ENCODE measurements at places on chromosomes 12 and 14.

DNA sequence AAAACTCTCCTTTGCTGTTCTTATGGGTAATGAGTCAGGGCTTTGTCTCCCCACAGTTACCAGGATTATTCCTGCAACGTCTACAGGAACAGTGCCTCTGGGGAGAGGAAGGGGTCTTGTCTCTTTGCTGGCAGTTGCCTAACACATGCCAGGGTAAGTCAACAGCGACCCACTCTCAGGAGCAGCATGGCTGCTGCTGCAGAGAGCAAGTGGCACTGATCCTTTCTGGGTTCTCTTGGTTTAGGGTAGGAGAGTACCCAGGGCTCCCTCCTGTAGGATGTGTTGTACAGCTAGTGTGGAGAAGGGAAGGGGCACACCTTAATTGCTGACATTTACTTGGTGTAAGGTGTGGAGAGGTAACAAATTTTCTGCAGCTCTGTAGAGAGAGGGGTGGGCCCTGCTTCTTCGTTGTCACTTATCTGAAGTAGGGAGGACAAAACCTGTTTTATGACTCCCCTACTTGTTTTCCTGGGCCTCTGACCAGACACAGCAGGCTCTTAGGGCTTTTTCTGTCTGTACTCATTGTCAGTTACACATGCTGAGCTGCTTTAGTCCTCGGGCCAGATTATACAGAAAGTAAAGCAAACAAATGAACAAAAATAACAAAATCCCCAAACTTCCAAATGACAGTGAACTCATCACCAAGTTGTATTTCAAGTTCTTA is 168.2 kb downstream of the ACSS3 start:
- no peak for DNase-seq

- DNase-seq = no peak
Measured at GRCh38 chr14:72780751-72781150, 113.2 kb downstream of the DPF3 start.

DNA sequence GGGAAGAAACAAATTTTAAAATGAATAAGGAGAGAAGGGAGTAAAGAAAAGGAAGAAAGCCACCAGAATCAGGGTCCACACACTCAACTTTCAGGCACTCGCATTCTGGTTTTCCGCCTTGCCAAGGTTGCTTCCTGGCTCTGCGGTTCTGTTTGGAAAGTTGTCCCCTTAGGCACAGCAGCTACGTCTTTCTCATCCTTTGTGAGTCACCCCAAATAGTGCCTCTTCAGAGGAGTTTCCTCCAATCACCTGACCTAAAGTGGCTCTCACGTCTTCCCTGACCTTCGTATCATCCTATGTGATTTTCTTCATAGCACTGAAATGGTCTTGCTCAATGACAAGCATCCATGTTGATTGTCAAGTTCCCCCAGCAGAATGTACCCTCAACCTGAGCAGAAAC is 99.5 kb upstream of the TMCC3 start:
- no peak for DNase-seq

DNA sequence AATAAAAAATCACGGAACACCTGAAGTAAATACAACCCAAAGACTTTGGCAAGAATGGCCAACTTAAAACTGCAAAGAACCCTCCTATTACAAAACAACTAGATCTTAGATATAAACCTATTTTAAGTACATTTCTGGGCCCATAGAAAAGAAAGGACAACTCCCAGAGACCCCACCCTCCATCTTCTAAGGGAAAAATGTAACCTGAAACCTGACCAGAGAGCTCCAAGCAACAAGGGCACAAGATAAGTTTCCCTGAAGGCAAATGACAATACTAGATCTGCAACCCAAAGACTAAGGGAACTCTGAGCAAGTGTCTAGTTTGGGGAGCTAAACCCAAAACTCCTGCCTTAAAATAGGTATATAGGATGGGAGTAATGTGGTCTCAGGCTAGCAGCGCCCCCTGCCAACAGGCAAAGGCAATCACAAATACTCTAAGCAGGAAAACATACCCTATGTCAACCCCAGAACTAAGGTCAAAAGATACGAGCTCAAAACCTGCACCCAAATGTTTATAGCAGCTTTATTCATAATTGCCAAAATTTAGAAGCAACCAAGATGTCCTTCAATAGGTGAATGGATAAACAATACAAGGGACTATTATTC is 218.9 kb downstream of the ITPR2 start:
- DNase-seq = no peak

GRCh38 chr14:58737511-58737910 is 99.7 kb downstream of the DACT1 start:
- no peak for DNase-seq

DNA sequence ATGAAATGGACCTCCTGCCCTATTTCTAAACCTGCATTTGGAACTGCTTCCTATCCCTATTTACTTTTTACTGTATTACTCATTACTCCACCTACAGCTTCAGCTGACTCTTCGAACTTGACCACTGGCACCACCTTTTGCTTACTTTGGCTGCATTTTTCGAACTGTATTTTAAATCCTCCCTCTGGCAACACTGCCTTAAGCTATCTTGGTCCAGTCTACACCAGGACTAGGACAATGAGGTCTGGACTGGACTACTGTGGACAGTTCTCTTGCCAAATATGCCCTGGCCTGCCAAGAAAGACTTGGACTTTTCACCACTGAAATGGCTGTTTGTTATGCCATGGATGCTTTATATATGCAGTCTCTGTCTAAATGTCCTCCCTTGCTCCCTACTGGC is 328.1 kb downstream of the BTG1 start:
- DNase-seq = no peak

DNA sequence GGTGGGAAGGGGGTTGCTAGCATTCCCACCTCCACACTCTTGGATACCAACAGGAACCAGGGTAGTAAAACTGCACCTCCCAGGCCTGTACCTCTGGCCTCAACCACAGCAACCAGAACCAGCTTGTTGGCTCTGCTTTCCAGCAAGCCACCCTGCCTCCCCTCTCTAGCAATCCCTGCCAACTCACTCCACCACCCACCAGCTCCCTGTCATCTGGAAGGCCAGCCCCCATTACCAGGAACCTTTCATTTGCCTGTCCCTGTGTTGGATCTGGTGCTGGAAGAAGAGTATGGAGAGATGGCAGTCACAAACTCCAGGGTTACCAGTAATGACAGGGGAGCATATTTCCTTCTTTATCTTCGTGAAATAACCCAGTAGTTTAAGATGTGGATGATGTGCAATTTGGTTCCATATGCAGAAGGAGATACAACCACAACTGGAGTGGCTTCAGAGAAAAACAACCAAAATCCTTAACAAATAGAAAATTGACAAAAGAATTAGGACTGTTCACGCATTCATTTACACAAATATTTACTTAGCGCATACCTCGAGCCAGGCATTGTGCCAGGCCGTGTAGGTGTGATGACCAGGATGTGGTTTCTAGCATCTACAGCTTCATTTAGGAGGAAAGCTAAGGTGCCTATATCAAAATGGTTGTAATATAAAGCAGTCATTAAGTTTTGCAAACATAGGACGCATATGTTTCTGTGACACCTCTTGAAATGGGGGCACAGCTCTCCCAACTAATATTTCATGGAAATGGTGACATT is 3.4 kb downstream of the B4GALNT3 start:
- DNase-seq = no peak

GRCh38 chr12:15767301-15767700 is 21.9 kb downstream of the EPS8 start:
- DNase-seq = no peak

DNA sequence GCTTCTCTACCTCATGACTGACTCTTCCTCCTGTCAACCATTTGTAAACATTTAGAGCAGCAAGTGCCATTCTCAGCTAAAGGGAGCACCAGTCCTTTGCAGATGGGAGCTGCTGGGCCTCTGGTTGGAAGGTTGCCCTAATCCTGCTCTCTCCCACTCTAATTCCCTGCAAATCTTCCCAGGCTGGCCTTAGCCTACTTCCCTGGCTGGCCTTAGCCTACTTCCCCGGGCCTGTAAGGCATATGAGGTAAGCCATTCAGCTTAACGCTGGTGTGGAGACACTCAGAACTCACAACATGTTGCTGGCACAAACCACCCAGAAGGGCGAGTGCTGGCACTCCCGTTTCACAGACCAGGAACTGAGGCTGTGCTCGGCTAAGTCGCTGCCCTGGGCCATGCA is 69.0 kb downstream of the CPSF2 start:
- DNase-seq = no peak

GRCh38 chr14:68862954-68863594 is 70.2 kb upstream of the ZFP36L1 start:
- DNase-seq = peak; percentile 45

DNA sequence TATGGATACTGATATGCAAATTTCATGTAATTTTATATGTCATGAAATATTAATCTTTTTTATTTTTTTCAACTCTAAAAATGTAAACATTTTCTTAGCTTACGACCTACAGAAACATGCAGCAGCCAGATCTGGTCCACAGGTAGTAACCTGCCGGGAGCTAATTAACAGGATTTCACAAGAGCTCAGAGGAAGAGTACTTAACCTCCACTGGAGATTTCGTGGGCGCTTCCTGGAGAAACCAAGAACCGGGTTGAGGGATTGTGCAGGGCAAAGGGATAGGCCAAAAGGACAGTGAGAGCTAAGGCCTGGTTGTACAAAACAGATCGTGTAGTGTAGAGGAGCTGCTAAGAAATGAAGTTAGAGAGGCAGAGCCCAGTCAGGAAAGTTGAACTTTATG is 315.7 kb downstream of the PAWR start:
- no peak for DNase-seq

DNA sequence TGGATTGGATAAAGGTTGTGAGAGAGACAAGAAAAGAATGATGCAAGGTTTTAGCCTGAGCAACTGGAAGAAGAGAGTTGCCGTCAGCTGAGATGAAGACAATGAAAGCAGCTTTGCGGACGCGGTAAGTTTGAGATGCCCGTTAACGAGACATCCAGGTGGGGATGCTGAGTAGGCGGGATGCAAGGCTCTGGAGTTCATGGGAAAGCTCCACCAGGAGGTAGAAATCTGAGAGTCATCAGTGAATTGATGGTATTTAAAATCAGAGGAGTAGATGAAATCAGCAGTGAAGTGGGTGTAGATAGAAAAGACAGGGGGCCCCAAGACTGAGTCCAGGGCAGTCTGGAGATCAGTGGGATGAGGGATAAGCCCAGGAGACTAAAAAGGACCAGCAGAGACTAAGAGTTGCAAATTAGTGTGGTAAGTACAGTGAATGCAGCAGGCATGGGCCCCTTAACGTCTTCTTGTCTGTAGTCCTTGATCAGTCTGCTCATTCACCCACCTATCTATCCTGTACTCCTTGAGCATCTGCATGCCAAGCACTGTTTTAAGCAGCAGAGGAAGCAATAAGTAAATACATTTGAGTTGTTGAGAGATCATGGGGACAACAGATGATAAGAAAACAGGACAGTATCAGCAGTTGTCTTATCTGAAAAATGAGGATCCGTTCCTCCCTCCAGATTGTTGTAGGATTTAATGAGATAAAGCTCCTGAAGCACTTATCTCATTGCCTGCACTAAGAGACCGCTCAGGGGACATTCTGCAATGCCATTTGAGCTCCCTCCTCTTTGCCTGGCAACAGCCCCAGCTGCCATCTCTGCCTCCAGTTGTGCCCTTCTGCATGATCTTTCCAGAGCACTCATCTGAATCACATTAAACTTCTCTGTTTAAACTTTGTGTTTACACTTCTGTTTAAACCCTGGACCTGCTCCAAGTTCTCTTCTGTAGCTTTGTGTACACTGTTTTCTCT is 91.5 kb downstream of the APAF1 start:
- DNase-seq = no peak

DNA sequence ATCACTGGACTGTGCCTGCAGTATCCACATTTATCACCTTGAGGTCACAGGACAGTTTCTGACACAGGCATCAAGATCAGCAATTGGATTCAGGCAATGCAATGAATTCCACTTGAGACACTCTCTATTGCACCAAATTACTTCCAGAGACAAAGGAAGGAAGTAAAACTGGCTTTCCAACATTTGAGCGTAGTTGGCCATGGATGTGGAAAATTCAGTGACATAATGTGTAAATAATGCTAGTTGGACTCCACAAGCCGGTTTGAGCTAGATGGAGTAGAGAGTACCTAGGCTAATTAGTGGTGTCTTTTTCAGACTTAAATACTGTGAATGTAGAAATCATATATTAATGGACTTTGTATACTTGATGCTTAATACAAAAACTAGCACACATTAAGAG is 168.3 kb upstream of the SYT1 start:
- DNase-seq = no peak
